ENCODE measurements at places on chromosomes 6 and 20.

DNA sequence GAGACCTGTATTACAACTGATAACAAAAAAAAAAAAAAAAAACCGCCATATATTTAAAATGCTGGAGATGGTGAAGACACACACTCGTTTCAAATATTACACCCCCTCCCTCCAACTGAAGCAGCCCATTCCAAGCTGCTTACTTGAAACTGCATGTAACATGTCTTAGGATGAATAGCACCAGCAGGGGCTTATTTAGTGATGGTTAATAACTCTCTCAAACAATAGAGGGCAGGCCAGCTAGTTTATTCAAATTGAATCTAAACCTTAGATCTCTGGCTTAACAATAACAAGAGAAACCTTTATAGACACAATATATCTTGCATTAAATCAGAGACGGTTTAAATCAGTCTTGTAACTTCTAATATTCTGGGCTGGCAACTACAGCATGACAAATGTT is 9.3 kb upstream of the JPH2 start:
- DNase-seq: no peak

GRCh38 chr6:28134015-28134414 is 7.7 kb upstream of the ZKSCAN8 start:
- DNase-seq: no peak

GRCh38 chr20:16712511-16712947 is 17.3 kb upstream of the SNRPB2 start:
- DNase-seq: no peak

DNA sequence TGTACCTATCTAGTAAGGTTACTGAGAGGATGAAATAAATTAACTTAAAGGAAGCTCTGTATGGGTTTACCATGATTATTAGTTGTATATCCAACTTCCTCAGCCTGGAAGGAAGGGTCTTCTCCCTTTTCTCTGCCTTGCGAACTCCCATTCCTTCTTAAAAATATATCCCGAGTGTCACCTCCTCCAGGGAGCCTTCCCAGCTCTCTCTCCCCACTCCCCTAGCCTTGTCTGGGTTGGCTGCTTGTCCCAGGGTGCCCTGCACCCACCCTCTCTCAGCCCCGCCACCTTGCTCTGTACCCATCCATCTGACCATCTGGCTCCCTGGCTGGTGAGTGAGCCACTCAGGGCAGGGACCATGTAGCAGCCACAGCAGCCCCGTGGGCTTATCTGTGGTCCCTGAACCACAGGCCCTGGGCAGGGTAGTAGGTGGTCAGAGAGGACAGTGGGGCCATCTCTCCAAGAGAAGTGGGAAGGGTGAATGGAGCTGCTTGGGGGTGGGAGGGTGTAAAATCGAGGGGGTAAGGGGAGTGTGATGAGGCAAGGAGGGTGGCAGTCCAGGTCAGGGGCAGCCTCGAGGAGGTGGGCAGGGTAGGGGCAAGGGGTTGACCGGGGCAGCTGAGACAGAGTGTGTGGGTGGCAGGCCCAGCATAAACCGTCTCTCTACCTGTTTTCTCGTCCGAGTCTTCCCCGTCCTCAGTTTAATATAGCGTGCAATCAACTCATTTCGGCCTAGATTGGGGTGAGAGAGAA is 12.8 kb downstream of the TEAD3 start:
- DNase-seq: no peak

GRCh38 chr6:21496196-21496595 is 97.4 kb upstream of the SOX4 start:
- no peak for DNase-seq
